Mucosa of gallbladder (tissue), 1 donor: ENCODE measurements at places on chromosomes 3 and 15. TPM values are rescaled to one million over a fixed set of nuclear protein-coding genes. Genes with fewer than 3 reads are reported as not detected.

DNA sequence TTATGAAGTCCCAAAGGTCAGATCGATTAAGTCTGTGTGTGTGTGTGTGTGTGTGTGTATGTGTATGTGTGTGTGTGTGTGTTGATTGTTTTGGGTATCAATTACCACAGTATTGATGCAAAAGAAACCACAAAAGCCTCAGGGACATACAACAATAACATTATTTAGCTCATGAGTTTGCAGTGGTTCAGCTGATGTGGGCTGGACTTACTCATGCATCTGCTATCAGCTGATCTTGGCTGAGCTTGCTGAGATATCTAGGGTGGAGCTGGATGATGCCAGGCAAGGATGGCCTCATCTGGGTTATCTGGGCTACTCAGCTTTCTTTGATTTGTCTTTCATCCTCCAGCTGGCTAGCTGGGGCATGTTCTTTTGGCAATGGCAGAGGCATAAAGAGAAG lies 82.4 kb upstream of the PRR23C start:
- no peak for DNase-seq

- DNase-seq, result no peak
Observed at GRCh38 chr3:24359645-24360462, 134.8 kb downstream of the THRB start.

Gene A4GNT
- not detected for total RNA-seq

DNA sequence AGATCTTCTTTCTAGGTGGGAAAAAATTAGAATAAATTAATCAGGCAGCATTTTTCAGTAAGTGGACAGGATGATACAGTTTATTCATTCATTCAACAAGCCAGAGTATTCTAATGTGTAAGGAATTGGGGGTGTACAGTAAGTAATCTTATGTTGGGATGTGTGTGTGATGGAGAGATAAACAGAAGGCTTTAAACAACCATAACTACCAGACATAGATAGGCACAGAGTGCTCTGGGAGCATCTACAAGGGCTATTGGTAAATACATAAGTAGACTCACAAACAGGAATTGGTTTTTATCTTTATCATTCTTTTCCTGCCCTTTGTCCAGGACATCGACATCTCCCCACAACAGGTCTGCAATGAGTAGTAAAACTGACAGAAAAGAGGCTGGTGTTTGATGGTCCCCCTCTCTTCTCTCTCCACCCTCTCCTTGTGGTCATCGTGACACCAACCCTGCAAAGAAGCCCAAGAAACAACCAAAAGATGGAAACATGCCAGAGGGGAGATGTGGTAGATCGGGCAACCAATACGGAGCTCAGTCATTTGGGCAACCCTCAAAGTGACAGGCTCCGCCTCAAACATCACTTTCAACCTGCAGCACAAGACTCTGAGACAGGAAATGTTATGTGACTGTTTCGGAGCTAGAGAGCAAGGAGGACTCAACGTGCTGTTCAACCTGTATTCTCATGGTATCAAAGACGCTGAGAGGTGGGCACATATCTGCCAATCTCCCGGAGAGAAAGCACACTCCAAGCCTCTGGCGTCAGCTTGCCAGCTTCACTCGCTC lies 28.7 kb upstream of the B3GNT5 start:
- DNase-seq, result no peak

- no peak for DNase-seq
Observed at GRCh38 chr15:96089405-96090058, 241.0 kb upstream of the NR2F2 start.

Gene KCNAB1
- 1.6 TPM for total RNA-seq

Gene EBLN2
- total RNA-seq, result 3.0 TPM

DNA sequence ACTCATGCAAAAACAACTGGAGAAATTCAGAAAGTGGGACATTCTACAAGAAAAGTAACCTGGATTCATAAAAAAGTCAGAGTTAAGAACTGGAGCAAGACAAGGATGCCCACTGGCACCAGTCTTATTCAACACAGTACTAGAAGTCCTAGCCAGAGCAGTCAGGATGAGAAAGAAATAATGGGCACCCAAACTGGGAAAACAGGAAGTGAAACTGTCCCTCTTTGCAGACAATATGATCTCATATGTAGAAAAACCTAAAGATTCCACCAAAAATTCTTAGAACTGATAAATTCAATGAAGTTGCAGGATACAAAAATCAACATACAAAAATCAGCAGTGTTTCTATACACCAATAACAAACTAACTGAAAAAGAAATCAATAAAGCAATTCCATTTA lies 37.4 kb downstream of the TXNRD3 start:
- DNase-seq, result no peak

- DNase-seq, result no peak
Observed at GRCh38 chr3:140523600-140523999, 154.3 kb upstream of the TRIM42 start.

Gene FOXB1
- total RNA-seq, result not detected

GRCh38 chr15:82663186-82663600 lies 16.0 kb upstream of the CPEB1 start:
- DNase-seq, result peak; percentile 49

- DNase-seq, result peak; percentile 36
Observed at GRCh38 chr15:57133127-57133968, 214.9 kb downstream of the TCF12 start.

Gene IMPG2
- 0.29 TPM for total RNA-seq

Gene VGLL3
- 39.2 TPM for total RNA-seq

- DNase-seq, result no peak
Observed at GRCh38 chr15:66997212-66997611, 68.2 kb upstream of the SMAD3 start.
